ENCODE measurements at places on chromosomes 1 and 21.

GRCh38 chr1:179036844-179037465 is 11.3 kb downstream of the FAM20B start:
- no peak for DNase-seq

GRCh38 chr1:93592551-93592949 is 89.1 kb downstream of the BCAR3 start:
- DNase-seq: no peak

- DNase-seq: no peak
These were observed 24.5 kb downstream of the ELF3 start for GRCh38 chr1:202034683-202035462.

DNA sequence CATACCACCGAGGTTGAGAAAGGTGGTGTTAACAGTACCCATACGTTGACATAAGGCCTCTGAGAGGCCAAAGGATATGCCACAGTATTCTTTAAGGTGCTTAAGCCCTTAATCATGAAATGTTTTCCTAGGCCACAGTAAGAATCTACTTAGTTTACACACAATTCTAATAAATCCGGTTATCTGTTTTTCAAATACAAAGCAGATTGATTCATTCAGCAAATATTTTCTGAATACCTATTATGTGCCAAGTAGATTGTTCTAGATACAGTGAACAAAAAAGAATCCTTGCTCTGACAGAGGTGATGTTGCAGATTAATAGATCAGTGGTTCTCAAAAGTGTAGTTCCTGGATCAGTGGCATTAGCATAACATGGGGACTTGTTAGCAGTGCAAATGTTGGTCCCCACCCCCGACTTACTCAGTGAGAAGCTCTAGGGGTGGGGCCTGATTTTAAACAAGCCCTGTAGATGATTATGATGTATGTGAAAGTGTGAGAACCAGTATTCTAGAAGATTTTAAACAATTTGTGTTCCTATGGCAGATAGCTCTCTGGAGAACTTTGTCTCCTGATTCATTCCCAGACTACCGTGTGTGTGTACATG is 61.6 kb downstream of the NFIA start:
- DNase-seq: no peak

DNA sequence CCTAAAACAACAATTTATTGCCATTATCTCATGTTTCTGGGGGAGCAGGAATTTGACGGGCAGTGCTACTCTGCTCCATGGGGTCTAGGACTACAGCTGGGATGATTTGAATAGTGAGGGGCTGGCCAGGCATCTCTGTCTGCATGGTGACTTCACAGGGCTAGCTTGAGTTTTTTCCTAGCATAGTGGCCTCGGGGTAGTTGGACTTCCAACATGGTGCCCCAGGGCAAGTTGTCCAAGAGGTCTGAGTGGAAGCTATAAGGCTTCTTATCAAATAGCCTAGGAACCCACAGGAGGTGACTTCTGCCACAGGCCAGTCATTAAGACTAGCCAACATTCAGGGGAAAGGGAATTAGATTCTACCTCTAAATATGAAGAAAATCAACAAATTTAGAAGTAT is 92.0 kb upstream of the WLS start:
- no peak for DNase-seq

GRCh38 chr1:98661544-98662355 is at the start of gene SNX7:
Gene SNX7 (plus strand): TSS chr1:98661721. CDS start chr1:98661732, 11 bp downstream.
- DNase-seq: peak; percentile 21

- no peak for DNase-seq
These were observed 7.8 kb upstream of the KIF14 start for GRCh38 chr1:200628223-200628881.

DNA sequence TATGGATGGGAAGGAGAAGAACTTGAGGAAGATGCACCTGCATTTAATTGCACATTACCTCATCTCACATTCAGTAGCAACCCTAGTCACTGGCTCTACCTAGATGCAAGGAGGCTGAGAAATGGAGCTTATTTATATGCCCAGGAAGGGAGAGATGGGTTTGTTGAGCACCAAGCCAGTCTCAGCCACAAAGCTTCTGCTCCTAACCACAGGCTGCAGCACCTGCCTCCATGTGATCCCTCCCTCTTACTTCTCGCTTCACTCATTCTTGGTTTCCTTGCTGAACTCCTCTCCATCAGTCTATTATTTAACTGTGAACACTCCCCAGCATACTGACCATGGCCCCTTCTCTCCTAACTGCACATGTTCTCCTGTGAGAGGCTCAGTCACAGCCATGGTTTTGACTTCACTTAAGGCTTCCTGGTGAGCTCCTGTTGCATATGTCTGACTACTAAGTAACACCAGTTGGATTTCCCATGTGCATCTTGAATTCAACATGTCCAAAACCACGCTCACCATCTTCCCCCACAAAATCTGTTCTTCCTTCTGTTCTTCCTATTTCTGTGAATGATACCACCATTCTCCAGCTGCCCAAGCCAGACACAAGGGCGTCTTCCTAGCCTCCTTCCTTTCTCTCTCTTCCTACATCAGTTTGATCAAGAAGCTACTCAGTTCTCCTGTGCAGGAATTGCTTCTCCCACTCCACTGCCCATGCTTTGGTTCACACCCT is 139.8 kb downstream of the AK5 start:
- no peak for DNase-seq

All from NCI-H1417 treated with DMSO at 0.1 percent for 48 hours (cell line).